Muscle of leg (tissue), 16 donors: ENCODE measurements at places on chromosomes 4 and X.

- DNase-seq: peak; percentile 39
Observed at GRCh38 chrX:130330706-130331105, 9.0 kb upstream of the SLC25A14 start.

- no peak for DNase-seq
Observed at GRCh38 chrX:133913658-133914388, 71.6 kb downstream of the GPC3 start.

GRCh38 chr4:111675746-111676145 is 469.5 kb upstream of the FAM241A start:
- no peak for DNase-seq

- DNase-seq: no peak
Observed at GRCh38 chr4:70768301-70768948, 46.7 kb downstream of the RUFY3 start.

DNA sequence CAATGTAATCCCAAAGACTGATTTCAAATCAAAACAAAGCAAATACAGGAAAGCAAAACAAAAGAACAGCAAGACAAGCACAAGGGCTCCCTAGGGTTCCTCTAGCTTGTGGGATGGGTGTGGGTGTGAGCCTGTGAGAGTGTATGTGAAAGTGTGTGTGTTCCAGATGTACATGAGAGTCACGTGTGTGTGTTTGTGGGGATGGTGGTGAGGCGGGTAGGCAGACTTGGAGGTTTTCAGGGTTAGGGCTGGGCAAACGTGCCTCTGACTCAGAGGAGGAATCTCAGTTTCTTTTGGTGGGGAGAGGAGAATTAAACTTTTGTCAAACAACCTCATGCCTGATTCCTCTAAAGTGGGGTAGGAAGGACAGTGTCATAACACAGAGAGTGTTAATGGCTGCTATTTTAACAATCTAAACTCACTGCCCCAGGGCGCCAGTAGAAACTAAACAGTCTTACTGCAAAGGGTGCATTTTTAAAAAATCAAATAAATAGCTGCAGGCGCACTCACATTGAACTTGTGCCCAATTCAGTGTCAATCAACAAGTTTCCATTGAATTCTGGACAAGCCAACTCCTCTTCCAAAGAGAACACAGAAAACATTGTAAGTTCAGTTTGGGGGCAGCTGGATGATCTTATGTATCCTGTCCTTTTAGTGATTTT is 51.8 kb downstream of the CHRDL1 start:
- DNase-seq: peak; percentile 13

GRCh38 chr4:124372916-124373315 is 339.6 kb downstream of the ANKRD50 start:
- no peak for DNase-seq

GRCh38 chr4:22434895-22435294 is 81.0 kb downstream of the ADGRA3 start:
- peak; percentile 63 for DNase-seq

DNA sequence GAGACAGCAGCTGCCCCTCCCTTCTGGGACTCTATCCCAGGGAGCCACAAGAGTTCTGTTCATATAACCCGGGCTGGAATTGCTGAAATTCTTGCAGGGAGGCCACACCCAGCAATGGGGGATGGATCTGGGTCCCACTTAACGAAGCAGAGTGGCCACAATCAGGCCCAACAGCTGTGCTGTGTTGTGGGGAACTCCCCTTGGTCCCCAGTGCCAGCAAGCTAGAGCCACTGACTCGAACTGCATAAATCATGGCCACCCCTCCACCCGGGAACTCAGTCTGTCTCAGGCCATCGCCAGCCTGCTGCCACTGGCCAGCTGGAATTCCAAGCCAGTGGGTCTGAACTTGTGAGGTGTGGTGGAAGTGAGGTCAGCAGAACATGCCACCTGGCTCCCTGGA is 111.1 kb downstream of the KLF8 start:
- DNase-seq: peak; percentile 0

- DNase-seq: no peak
Observed at GRCh38 chrX:153832728-153833127, 2.4 kb upstream of the PDZD4 start.

DNA sequence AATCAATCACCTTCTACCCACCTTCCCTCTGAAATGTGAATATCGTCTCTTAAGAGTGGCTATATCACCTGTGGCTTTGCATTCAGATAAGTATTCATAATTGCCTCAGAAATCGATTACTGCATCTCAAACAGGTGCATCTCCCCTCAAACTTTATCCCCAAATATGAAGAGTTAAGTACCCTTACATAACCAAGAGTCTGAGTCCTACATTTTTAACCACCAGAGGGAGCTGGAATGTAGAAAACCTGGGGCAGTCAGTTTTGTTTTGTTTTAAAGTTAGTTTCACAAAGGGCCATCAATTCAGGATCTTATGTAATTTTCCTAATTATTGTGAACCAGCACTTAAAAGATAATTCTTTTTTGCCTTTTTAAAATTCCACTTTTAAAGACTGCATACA is 5.7 kb downstream of the TCEANC start:
- peak; percentile 78 for DNase-seq

- DNase-seq: no peak
Observed at GRCh38 chr4:186920992-186921391, 197.3 kb upstream of the FAT1 start.

DNA sequence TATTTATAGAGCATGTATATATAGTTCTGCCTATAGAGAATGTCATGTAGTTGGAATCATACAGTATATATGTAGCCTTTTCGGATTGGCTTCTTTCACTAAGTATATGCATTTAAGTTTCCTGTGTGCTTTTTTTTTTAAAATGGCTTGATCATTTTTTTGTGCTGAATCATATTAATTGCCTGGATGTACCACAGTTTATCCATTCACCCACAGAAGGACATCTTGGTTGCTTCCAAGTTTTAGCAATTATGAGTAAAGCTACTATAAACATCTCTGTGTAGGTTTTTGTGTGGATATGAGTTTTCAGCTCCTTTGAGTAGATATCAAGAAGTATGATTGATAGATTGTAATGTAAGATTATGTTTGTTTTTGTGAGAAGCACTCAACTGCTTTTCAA is 23.8 kb downstream of the PTTG2 start:
- DNase-seq: no peak

- DNase-seq: no peak
Observed at GRCh38 chr4:87024201-87024600, 89.4 kb downstream of the AFF1 start.

DNA sequence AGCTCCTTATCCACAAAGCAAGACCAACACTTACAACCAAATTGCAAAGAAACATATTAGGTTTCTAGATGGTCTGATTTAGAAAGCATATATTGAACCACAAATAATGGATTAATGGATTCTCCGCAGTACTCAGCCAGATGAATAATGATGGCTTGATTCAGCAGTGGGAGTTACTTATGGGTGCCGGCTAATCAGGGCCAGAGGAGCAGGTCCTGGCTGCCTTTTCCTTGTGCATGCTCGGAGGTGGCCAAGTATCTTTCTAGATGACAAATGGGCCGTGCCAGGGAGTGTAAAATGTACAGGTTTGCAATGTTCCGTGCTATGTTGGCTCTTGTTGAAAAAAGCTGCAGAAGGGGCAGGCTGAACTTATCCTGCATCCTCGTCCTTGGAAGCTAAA is 70.2 kb downstream of the VCX3A start:
- no peak for DNase-seq

GRCh38 chrX:3268829-3269228 is 77.6 kb downstream of the MXRA5 start:
- peak; percentile 58 for DNase-seq

DNA sequence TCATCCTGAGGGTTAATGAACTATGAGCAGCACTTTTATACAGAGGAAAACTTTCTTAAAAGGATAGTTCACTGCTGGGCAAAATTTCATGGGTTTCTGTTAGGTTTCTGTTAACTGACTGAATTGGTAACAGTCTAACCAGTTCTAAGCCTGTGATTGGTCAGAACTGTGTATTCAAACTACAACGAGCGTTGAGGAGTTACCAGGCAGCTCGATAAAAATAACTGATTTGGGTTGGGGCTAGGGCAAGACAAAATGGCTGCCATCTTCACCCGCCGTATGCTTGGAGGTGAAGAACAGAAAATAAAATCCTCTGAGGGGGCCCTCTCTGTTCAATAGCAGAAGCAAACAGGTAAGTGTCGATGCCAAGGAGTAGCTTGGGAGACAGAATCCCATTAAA is 22.0 kb downstream of the FAM133A start:
- DNase-seq: no peak

DNA sequence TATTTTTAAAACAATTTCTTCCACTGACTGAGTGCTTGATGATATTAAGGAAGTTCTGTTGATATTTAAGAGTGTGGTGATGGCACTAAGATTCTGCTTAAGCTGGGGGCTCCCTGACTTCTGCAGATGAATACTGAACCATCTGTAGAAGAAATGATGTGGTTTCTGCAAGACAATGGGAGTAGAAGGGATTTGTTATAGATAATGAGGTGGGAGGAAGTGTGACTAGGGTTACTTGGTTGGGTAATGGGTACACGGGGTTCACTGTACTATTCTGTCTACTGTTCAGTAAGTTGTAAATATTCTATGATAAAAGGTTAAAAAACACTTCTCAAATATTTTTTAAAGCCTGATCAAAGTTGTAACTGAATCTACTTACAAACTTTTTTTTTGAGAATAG is 60.9 kb upstream of the TXK start:
- DNase-seq: no peak

- no peak for DNase-seq
Observed at GRCh38 chrX:142238536-142238935, 33.4 kb upstream of the MAGEC2 start.

GRCh38 chr4:149702414-149703293 is 113.0 kb downstream of the IQCM start:
- no peak for DNase-seq

- DNase-seq: no peak
Observed at GRCh38 chr4:112975567-112976355, 73.7 kb upstream of the ANK2 start.
